ENCODE measurements at places on chromosomes 12 and 14.

- DNase-seq, result no peak
Measured at GRCh38 chr12:10395390-10395998, 5.7 kb upstream of the KLRK1 start.

DNA sequence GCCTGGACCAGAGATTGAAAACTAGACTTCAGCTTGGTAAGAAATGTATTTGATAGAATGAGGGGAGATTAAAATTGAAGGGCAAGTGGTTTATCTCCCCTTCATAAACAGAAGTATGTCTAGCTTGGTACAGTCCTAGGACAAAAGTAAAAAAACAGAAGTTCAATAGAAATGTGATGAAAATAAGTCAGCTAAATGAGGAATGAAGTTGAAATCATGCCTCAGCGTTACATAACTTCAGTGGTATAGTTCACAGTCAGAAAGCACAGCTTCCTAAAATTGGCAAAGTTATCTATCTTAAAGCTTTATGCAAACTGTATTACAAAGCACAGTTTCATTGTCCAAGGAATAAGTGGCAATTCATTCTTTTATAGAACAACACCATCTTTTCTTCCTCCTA is 90.2 kb upstream of the SYT10 start:
- DNase-seq, result no peak

- DNase-seq, result no peak
Measured at GRCh38 chr12:15863984-15864383, 18.2 kb upstream of the STRAP start.

GRCh38 chr12:98399532-98399931 is 115.9 kb upstream of the TMPO start:
- DNase-seq, result peak; percentile 45

DNA sequence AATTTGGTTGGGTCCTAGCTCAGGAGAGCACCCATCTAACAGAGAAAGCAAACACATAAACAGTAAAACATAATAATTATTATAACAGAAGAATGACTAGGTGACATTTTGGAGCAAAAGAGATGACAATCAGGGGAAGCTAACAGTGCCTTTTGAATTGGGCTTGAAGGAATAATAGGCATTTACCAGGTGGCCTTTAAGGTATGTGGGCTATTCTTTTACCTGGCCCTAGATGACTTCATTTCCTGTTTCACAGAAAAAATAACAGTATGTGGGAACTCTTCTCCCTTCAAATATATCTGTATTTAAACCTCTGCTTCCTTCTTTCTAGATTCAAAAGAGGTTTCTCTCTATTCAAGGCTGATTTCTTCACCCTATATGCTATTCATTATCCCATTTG is 3.8 kb downstream of the IRAK4 start:
- no peak for DNase-seq

- no peak for DNase-seq
Measured at GRCh38 chr14:90815822-90816662, at the start of gene TTC7B. Gene TTC7B (minus strand): TSS chr14:90816430. CDS start chr14:90816295, 135 bp downstream.

GRCh38 chr12:115013236-115013981 is 329.4 kb upstream of the TBX3 start:
- no peak for DNase-seq

GRCh38 chr14:32018391-32019092 is 58.6 kb upstream of the ARHGAP5 start:
- no peak for DNase-seq

DNA sequence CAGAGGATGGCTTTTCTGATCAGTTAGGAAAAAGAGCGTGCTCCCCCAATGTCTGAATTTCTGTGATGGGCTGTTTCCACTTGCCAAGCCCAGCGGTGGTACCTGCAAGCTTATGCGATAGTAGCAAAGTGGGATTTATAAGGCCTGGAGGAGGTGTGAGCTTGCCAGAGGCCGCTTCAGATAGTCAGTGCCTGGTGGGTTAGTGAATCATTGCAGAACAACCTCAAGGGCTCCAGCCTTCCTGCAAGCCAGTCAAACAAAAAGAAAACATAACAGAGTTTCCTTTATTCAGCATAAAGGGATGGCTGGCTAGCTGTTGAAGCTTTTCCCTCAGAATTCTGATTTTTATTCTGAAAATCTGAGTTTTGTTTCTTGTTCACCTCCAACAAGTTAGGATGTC is 7.6 kb upstream of the BMP4 start:
- DNase-seq, result no peak

- DNase-seq, result no peak
Measured at GRCh38 chr12:41466802-41467201, 278.7 kb downstream of the PDZRN4 start.

GRCh38 chr14:105484069-105484996 is 2.4 kb upstream of the CRIP1 start:
- no peak for DNase-seq

DNA sequence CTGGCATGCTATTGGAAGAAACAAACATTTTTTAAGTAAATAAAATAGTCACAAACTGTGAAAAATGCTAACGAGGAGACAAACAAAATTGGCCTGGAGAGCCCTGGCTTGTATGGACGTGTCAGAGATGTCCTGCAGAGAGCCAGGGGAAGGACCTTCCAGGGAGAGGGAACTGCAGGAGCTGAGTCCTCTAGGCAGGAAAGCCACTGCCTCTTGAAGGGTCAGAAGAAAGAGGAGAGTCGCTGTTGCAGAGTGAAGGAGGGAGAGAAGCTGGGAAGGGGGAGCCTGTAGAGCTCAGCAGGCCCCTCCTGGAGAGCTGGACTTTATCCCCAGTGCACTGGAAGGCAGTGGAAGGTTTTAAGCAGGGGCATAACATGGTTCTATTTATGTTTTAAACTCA is 80.3 kb upstream of the PWP1 start:
- no peak for DNase-seq

GRCh38 chr12:52990206-52990605 is 16.1 kb upstream of the EIF4B start:
- DNase-seq, result no peak

DNA sequence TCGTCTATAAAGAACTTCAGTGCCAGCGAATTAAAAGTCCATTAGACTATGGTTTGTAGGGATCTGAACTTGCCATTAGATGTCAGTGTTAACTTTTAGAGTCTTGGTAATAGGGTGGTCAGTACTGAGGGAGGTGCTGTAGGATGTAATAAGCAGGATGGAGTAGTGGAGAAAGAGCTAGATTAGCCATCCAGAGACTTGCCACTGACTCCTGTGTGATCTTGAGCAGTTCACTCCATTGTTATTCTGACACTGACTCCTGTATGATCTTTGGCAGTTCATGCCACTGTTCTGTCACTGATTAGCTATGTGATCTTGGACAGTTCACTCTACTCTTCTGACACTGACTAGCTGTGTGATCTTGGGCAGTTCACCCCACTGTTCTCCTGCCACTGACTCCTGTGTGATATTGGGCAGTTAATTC is 133.6 kb downstream of the TTLL5 start:
- DNase-seq, result no peak

DNA sequence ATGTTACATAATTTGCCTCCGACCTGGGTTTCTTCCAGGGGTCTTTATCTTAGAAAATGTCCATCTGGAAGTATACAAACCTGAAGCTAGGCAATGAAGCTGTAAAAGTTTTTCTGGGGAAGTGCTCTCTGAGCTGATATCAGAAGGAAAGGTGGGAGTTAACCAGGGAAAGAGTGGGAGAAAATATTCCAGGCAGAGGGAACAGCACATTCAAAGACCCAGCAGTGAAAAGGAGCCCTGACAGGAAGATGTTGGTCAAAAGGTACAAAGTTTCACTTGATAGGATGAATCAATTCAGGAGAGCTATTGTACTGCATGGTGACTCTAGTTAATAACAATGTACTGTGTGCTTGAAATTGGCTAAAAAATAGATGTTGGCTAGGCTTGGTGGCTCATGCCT is 17.8 kb upstream of the CIT start:
- DNase-seq, result no peak

DNA sequence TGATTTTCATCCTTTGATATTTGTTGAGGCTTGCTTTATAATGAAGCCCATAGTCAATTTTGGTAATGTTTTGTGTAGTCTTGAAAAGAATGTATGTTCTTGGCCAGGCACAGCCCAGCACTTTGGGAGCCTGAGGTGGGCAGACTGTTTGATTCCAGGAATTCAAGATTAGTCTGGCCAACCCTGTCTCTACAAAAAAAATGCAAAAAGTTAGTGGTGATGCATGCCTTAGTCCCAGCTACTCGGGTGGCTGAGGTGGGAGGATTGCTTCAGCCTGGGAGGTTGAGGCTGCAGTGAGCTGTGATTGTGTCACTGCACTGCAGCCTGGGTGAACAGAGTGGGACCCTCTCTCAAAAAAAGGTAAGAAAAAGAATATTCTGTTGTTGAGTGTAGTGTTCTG is 10.8 kb downstream of the ETNK1 start:
- no peak for DNase-seq

DNA sequence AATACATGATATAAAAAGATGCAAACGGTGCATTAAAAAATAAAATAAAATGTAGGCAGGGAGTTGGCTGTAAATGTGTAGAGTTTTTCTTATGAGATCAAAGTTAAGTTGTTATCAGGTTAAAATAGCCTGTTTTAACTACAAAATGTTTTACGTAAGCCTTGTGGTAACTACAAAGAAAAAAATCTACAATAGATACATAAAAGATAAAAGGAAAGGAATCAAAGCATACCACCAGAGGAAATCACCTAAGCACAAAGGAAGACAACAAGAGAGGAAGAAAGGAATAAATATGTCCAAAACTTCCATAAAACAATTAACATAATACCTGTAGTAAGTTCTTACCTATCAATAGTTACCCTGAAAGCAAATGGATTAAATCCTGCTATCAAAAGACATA is 12.2 kb downstream of the NELL2 start:
- no peak for DNase-seq

DNA sequence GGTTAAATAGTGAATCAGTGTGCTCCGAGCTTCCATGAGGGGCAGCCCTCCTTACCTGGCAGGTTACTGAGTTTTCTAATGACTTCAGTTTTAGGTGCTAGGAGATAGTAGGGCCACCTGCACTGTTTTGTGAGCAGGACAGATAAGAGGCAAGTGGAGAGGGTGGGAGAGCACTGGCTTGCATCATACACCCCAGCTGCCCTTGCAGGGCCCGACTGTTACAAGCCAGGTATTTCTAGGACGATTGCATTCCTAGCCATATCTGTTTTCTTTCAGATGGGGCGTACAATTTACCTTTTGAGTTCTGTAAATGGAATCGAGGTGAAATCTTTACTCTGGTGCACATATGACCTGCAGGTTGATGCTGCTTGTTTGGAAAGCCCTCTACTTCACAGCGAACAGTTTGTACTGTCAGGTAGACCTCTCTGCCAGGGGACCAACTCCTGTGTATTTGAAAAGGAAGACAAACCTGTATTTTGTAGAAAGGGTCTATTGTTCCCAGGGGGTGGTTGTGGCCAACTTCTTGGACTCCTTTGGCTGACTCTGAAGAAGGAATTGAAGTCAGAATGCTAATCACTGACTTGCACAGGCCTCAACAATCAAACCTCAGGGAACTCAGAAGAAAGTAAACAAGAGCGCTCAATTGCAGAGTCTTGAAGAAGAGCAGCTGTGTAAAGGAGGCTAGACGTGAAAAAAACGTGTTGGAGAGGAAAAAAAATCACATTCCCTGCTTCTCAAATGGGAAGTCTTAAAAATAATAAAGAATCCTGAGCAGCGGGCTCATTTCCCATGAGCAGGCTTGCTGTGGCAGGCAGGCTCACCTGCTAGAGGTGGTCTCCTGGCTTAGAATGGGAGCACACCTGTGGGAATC is 57.3 kb downstream of the ETV6 start:
- DNase-seq, result no peak

GRCh38 chr12:129704232-129704830 is 199.5 kb downstream of the TMEM132D start:
- no peak for DNase-seq

DNA sequence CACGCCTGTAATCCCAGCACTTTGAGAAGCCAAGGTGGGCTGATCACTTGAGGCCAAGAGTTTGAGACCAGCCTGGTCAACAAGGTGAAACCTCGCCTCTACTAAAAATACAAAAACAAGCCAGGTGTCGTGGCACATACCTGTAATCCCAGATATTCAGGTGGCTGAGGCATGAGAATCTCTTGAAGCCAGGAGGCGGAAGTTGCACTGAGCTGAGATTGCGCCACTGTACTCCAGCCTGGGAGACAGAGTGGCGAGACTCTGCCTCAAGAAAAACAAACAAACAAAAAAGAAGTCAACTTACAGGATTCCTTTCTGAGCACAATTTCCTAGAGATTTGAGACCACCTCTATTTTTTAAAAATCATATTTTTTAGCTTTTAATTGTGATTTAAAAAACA is 45.3 kb downstream of the DGLUCY start:
- DNase-seq, result no peak

DNA sequence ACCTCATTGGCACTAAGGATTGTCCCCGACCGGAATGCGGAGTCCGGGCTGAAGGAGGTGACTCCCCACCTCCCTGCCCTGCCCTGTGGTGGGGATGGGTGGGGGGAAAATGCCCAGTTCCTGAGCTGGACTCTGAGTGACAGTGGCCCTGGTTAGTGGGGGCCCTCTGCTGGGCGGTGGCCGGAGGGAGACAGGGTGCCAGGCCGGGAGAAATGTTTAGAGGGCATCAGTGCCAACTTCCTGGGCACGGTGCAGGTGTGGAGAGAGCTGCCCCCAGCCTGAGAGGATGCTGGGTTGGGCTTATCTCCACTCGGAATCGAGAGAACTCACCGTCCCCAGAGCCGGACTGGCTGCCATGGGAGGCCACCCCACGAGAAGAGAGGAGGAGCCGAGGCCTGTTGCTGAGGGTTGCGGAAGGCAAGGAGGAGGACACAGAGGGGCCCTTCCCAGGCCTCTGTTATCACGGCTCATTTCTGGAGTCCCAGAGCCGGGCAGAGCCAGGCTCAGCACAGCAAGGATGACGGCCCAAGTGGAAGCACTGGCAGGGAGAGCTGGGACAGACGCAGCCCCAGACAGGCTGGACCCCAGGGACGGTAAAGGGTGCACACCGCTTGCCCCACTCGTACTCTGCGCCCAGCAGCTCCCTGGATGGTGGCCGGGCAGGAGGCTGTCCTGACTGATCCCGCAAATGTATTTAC is 156.7 kb downstream of the KIF26A start:
- no peak for DNase-seq

- no peak for DNase-seq
Measured at GRCh38 chr14:75946785-75947184, 35.0 kb downstream of the TGFB3 start.

DNA sequence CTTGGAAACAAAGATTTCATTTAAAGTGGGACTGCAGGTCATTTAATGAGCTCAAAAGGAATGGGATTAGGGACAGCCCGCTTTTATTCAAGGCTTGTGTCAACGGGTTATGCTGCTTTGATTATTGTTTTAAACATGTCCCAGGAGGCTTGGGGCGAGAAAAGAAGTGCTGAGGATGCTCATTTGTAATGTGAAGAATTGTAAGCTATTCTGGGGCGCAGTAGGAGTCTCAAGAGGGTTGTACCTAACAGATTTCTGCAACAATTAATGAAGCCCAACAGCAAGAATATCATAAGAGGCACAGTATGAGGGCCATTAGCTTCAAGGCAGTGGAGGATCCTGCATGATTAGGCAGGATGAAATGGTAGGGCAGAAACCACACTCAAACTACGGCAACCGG is 122.5 kb downstream of the KTN1 start:
- no peak for DNase-seq

- no peak for DNase-seq
Measured at GRCh38 chr14:37045340-37046061, 126.9 kb downstream of the SLC25A21 start.

Data from activated T-helper 1 cell treated with anti-CD3 and anti-CD28 coated beads, Interleukin-2, amount 50 U/mL, for 16 hours (primary cell).